ENCODE measurements at places on chromosomes 7 and 10.

DNA sequence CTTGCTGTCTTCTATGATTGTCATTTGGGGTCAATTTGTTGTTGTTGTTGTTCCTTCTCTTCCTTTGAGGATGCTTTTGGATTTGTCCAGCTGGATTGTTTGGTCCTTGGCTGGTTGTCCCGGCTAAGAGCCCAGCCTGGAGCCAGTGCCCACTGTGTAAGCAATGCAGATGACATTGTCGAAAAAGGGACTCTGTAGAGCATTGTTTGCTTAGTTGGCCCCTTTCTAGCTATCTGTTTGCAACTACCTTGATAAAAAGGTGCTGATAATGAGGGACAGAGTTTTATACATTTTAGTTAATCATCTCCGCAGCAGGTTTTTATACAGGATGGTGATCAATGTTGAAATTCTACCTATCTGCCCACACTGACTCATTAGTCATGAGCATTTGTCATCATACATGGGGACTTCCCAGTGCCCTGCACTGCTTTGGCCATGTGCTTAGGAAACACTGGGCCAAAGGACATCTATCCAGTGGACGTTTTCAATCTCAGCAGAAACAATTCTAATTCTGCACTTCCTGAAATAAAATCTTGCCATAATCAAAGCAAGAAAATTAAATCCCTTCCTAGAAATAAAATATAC is 311.9 kb downstream of the GRM8 start:
- no peak for DNase-seq

GRCh38 chr10:3836222-3836820 is 51.3 kb upstream of the KLF6 start:
- DNase-seq = no peak

DNA sequence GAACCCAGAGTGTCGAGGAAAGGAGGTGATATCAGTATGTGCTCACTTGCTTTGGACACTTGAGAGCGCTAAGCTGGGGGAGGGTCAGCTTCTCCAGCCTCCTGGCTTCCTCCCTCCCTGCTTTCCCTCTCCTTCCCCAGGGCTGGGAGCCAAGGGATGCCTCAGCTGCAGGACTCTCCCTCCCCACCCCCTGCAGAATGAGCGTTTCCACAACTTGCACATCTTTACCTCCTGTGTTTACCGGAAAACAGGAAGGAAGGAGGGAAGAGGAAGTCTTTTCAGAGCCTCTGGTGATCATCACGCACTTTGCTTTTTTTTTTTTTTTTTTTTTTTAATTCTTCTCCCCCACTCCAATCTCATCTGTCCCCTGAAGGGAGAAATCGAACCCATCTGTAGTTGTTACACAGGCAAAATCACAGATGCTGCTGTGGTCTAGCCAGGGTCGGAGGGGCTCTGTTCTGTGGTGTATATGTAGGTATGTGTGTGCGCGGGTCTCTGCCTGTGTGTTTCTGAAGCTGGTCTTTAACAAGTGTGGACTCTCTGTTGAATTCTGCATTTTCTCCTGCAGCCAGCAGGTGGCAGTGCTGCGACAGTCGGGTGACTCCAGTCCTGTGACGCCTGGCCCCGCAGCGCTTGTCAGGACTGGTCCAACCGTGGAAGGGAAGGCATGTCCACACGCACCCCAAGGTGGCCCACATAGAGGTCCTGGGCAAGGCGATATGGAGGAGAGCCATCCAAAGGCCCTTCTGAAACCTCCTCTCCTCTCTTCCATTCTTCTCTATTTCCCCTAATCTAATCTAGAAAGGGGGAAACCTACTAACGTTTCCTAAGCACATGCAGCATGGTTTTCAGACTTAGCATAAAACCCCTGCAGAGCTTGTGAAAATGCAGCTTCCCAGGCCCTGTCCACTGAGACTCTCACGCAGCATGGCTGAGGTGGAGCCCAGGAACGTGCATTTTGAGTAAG is 257.6 kb downstream of the PLXNA4 start:
- DNase-seq = peak; percentile 95

- DNase-seq = peak; percentile 84
These were observed 503.2 kb downstream of the NRG3 start for GRCh38 chr10:82378146-82378545.

DNA sequence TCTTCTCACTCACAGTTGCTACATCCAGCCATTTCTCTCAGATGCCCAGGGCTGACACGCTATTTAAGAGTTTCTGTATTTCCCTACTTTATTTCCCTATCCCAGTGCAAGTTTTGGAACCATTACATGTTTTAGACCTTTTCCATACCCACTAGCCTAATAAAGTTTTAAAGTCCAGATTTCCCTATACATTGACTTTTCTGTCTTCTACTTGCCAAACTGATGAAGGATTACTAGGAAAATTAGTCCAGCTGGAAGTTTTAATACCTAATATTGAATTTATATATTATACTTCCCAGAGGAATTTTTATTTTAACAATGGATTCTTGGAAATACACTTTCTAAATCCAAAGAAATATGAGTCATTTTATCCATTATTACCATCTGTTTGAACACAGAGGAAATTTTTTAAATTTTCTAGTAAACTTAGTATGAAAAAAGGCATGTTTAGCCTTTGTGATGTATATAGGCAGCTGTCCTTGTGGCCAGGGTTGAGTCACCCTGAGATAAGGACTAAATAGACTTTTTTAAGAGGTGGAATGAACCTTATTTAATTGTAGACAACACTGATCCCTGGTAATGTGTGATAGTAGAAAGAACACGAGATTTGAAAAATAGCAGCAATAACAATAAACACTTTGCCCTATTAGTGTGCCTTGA is 205.0 kb downstream of the TFEC start:
- no peak for DNase-seq

DNA sequence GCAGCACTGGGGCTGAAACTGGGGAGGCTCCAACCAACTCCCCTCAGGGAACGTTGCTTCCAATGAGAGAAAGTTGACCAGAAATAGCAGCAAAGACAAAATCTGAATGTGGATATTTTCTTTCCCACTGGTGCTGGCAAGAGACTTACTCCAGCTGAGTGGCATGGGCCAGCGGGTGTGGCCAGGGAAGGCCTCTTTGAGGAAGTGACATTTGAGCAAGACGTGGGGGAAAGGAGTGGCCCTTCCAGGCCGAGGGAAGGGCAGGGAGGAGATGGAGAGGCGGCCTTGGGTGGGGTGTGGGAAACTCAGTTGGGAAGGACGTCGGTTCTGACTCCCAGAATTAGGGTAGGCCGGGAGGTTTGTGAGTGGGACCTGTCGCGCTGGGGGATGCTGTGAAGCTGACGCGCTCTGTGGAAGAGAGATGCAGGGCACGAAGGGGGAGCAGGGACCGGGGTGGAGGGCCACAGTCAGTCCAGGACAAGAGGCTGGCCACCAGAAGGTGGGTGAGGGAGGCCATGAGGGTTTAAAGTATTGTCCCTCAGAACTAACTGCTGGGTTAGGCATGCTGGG is 96.7 kb upstream of the IKZF1 start:
- DNase-seq = no peak

DNA sequence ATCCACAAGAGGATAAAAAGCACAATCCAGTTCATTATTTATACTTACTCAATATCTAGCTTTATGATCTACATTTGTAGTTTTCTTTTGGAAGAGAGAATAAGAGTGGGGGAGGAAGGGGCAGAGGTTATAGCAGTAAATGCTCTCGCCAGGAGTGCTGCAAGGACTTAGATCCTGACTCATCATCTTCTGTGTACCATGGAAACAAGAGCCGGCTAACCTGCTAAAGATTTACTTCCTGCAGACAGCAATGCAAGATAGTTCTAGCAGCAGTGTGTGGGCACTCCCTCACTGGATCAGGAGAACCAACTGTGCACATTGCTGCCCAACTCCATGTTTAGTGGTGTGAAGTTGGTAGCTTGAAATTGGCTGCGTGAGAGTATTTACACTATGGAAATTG is 47.7 kb upstream of the TRIL start:
- DNase-seq = no peak

DNA sequence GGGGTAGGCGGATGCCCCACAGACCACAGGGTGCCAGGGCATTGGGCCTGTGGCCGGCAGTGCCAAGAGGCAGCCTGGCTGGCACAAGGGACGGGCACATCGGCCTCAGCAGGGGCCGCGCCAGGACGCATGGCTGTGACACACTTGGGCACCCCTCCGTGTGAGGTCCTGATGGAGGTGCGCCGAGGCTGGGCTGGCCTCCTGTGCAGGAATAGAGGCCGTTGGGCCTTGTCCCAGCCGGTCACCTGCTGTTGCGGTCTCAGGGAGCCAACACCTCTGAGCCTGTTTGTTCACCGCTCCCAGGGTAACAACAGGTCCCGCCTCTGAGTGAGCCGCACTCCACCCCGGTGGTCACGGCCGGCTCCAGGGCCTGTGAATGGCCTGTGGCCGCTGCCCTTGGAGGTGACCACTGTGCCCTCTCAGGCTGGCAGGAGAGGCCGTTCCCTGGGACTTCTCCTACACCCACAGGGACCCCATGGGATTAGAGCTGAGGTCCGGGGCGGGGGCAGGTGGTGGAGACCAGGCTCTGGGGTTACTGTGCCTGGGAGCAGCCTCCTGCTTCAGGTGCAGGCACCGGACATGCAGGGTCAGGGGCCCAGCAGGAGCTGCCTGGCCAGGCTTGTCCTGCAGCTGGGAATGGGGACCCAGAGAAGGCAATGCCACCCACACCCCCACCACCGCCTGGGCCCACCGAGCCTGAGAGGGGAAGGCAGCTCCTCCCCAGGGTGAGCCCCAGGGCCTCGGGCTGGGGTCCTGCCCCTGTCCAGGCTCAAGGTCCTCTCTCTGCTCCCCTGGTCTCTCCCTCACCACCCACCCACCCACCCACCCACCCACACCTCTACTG is 12.0 kb downstream of the PWWP2B start:
- no peak for DNase-seq

GRCh38 chr7:100585511-100586265 is at the start of gene LRCH4:
LRCH4 (minus strand) TSS chr7:100586129; CDS start chr7:100586100, 29 bp downstream.
- DNase-seq = peak; percentile 64

DNA sequence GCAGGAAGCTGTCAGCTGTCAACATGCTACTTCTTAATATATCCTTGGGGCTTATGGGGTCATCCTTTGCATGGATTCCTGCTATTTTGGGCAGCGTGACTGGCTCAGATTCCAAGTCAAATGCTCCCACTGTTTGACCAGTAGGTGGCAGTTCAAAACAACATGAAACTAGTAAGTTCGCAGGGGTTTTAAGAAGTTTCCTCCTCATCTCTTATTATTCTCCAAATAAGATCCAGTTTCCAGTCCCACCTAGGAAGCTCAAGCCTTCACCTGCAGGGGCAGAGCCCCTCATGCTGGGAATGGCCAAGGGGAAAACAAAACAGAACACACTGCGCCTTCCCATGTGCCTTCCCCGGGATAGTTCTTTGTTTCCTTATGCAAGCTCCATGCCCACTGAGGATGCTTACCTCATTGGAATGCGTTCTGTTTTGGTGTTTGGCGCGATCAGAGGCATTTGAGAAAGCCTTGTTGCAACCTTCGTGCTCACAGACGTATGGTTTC is 259.8 kb downstream of the GLI3 start:
- peak; percentile 84 for DNase-seq

DNA sequence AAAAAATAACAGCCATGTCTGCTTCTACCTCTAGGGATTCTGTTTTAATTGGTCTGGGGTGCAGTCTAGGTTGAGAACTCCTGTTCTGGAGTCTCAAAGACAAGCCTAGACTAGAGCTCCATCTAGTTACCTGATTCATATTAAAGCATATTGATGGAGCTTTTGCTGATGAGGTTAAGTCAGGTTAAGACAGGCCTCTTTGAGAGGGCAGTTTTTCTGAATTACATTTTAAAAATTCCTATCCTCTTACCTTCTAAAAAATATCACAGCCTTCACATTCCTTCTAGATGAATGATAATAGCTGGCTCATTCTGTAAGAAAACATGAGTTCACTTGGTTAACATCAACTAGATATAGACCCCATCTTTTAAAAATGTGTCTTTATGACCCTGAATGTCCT is 28.9 kb downstream of the MGAM start:
- DNase-seq = no peak

- no peak for DNase-seq
These were observed 241.7 kb downstream of the CALN1 start for GRCh38 chr7:72170475-72170874.
